Fibroblast of mammary gland (primary cell): ENCODE measurements at places on chromosomes 2 and 18.

GRCh38 chr18:45764000-45764686 is 40.2 kb downstream of the SLC14A1 start:
- peak; percentile 76 for DNase-seq

- no peak for DNase-seq
Measured at GRCh38 chr2:224022486-224022885, 16.6 kb downstream of the SERPINE2 start.

DNA sequence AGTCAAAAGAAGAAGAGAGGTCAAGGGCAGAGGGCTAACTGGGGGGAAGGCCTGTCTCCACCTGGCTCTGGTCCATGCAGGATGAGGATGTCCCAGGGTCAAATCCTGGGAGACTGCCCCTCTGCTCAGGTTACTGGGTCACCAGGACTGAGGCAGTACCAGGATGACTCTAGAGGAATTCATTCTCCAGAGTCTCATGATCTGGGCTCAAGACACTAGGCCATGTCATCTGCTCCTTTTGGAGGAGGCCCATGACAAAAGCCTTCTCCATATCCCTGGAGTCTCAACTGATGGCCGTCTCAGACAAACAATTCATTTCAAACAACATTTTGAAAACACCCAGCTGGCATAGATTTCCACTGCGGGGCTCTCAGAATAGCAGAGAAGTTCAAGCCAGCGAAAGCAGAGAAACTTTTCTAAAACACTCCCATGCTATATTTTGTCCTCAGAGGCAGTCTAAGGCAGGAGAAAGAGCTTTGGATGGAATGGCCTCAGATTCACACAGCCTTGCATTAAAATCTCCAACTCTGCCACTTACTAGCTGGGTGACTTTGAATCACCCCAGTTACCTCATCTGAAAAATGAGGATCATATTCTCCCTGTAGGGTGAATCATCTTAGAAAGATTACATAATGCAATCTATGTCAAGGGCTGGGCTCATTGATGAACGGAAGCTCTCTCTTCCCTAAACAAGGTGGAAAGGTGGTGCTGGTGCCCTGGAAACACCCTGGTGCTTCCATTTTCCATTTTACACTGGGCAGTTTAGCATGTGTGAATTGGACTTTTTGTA is 48.8 kb upstream of the LCLAT1 start:
- peak; percentile 31 for DNase-seq

GRCh38 chr2:43010438-43011157 is 215.8 kb downstream of the ZFP36L2 start:
- DNase-seq = no peak

DNA sequence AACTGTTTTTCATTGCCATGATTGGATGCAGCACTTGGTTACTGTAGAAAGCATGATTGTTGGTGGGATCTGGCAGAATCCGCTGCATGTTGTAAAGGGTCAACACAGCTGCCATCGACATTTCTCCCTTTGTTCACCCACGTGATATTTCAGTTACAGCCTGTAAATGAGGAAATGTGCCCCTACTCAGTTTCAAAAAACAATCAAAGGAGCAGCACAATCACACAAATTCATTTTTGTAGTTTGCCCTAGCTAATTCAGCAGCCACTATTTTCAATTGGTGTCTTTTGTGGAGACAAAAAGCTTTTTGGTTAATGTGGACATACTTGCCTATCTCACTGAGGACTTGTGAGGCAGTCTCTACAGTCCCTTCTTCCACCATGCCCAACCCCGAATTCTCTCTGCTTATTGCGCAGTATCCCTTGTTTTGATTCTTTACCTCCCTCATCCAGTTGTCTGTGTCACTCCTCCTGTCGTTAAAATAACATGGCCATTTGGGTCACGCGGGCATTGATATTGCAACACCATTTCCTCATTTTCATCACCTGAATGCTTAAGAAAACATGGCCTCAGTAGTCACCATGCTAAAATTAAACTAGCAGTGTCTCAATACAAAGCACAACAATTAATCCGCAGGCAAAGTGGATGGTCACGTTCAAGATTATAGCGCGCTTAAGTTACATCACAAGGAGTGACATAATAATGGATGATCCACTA is 6.4 kb upstream of the PROC start:
- DNase-seq = no peak

GRCh38 chr2:216159646-216160045 is 50.5 kb downstream of the XRCC5 start:
- no peak for DNase-seq

- DNase-seq = no peak
Measured at GRCh38 chr2:20327370-20327769, 23.3 kb downstream of the PUM2 start.

GRCh38 chr2:142883526-142883925 is 6.1 kb downstream of the KYNU start:
- DNase-seq = no peak

DNA sequence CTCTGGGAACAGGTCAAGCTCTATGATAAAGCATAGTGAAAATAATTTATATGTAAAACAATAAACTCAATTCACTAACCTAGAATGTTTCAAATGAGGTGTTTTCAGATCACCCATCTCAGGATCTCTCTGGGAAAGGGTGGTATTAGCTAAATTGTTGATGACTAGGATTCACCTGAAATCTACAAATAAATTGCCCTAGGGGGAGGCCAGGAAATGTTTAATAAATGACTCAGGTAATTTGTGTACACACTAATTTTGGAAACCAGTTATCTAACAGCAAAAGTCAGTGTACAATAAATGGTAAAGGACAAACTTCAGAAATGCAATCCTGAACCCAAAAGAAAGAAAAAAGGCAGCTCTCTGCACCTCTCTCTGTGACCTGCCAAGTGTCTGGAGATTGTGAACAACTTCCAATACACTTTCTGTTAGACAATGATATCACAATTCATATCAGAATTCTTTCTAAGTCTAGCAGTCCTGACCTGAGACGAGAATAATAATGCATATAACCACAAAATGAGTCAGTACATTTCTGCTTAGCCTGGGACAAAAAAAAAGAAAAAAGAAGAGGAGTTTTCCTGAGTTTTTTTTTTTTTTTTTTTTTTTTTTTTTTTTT is 760.0 kb downstream of the EPHA4 start:
- DNase-seq = peak; percentile 8

DNA sequence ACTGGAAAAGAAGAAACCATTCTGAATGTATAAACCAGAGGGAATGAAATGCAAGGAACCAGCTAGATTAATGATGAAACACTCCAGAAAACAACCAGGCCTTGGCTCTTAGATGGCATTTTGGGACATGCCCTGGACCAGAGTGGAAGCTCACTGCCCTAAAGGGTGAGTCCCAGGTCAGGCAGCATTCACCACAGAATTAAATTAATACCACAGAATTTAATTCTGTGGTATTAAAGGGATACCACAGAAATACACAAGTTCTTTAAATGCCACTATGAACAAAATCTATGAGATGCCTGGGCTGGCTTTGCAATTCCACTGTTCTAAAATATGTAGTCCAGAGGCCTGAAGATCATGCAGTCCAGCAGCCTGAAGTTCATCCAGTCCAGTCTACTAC is 122.3 kb upstream of the KYNU start:
- no peak for DNase-seq

DNA sequence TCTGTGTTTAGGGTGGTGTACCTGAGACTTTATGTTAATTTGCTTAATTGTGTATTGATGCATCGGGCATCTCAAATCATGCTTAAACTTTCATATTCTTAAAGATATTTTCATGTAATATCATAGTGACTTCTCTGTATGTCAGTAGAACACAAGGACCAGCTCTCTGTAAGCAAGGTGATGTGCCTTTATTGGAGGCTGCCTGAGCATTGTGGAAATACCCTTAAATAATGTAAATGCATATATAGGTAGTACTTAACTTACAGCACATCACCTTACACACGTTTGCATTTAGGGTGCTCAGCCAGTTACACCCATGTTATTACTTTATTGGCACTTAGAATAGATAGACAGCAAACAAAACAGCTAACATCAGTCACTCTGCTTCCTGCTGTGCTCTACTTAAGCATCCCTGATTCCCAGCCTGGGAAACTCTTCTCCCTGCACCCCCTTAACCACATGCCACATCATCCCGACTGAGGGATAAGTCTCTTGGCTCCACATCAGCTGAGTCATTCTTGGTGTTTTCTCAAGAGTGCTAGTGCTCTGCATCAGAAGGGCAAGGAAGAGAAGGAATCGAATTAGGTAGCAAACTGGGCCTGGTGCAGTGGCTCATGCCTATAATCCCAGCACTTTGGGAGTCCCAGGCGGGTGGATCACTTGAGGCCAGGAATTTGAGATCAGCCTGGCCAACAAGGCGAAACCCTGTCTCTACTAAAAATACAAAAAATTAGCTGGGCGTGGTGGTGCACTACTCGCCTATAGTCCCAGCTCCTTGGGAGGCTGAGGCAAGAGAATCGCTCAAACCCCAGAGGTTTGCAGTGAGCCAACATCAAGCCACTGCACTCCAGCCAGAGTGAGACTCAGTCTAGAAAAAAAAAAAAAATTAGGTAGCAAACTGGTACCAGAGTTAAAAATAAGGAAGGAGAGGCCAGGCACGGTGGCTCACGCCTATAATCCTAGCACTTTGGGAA is 108.7 kb downstream of the MAP3K20 start:
- DNase-seq = peak; percentile 100

DNA sequence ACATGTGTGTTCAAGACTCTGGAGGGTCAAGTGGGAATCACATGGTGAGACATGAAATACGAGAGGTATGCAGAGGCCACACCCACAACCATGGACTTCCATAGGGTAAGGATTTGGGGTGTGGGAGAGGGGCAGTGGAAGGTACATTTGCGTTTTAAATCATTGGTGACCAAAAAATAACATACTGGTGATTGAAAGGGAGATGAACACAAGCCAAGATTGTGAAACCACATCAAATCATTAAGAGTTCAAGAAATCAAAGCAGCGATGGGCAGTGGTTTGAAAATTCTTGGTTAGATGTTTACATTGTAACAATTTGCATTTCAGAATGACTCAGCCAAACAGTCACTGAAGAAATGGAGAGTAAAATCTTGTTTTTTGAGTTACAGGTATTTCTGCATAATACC is 1.9 kb upstream of the CABYR start:
- peak; percentile 9 for DNase-seq

- DNase-seq = no peak
Measured at GRCh38 chr18:66813138-66813537, 209.2 kb upstream of the CDH19 start.

DNA sequence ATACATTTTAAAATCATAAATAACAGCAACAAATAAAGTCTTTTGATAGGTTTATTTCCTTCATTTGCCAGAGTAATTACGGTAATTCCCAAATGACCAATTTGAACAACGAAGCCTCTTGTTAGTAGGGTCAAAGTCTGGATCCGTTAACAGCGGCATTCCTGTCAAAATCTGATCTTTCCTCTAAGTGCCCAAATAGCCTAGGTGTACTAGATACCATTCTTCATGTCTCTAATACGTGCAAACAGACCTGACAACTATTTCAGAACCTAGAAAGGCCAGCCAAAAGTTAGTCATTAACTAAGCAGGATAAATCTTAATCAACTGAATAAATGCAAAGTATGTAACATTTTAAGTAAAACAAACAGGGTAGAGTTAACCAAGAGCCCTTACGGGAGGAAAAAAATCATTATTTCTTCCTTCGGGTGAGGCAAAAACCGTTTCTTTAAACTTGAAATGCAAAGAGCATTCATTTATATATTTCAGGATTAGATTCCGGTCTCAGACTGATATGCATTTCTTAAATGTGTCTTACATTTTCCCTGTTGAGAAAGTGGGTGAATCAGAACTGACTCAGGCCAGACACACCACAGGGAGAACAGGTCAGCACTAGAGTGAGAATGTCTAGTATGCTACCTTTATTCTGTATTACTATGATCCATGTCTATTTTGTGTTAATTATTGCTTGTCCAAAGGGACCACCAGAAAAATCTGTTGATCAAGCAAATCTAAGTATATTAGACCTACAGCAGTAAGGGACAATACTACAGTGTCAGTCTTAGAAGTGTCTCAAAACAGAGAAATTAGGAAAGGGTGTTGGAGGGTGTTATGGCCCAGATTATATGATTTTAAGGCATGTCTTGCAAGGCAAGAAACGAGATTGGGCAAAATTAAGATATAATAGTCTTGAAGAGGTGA is 141.5 kb upstream of the NDUFV2 start:
- DNase-seq = peak; percentile 85

- DNase-seq = no peak
Measured at GRCh38 chr2:218273908-218274249, 3.6 kb downstream of the PNKD start.

- no peak for DNase-seq
Measured at GRCh38 chr2:22215517-22215916, 1091.7 kb downstream of the TDRD15 start.

GRCh38 chr2:185859506-185859905 is 120.9 kb downstream of the FSIP2 start:
- peak; percentile 51 for DNase-seq

GRCh38 chr2:197673606-197674005 is 1.8 kb downstream of the RFTN2 start:
- no peak for DNase-seq

DNA sequence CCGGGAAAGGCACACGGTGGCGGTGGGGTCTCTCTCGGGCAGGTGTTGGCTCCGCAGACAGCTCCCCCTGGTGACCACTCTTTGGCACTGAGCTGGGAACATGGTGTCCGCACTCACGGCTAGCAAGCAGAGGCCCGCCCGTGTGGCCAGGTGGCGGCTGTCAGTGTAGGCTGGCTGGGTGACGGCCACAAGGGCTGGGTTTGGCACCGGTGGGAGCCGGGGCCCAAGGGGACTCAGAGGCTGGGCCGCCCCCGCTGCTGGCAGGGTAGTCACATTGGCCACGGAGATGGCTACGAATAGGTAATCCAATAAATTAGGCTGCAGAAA is 1071.7 kb downstream of the RPIA start:
- DNase-seq = no peak

- DNase-seq = peak; percentile 87
Measured at GRCh38 chr2:13676269-13676668, 956.2 kb upstream of the LRATD1 start.

- peak; percentile 63 for DNase-seq
Measured at GRCh38 chr2:166031054-166031453, 77.5 kb upstream of the TTC21B start.

- DNase-seq = no peak
Measured at GRCh38 chr2:160109243-160109642, 46.8 kb upstream of the PLA2R1 start.

- no peak for DNase-seq
Measured at GRCh38 chr18:56632070-56633022, 6.0 kb downstream of the TXNL1 start.

DNA sequence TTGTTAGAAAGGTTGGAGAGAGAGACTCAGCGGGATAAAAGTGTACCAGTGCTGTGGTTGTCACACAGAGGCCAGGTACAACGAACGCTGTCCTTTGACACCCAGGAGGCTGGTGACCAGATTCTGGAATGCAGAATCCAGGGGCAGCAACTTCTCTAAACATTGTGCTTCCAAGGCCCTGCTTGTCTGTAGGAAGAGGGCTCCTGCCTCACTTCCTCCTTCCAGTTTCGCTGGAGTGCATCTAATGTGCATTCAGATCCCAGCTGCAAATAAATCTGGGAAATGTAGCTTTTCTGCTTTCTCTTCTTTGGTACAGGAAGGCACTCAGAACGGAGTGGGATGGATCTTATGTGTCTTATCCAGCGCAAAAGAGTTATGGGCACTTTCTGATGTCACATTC is 171.8 kb upstream of the ATP5MC3 start:
- no peak for DNase-seq

GRCh38 chr18:37658894-37659293 is 93.3 kb upstream of the CELF4 start:
- DNase-seq = no peak

- DNase-seq = peak; percentile 19
Measured at GRCh38 chr2:23312996-23313606, 71.9 kb upstream of the KLHL29 start.
